ENCODE measurements at places on chromosomes 12 and 14.
A peak's percentile ranks its signal among the peaks of the same experiment; 100 is the strongest.

GRCh38 chr14:61187196-61187905, 93.8 kb downstream of the TMEM30B start:
- DNase-seq, result no peak

GRCh38 chr14:87171141-87171540, 821.8 kb downstream of the GALC start:
- no peak for DNase-seq

- DNase-seq, result peak; percentile 31
These were observed 54.3 kb downstream of the MYRFL start for GRCh38 chr12:69879007-69879960.

DNA sequence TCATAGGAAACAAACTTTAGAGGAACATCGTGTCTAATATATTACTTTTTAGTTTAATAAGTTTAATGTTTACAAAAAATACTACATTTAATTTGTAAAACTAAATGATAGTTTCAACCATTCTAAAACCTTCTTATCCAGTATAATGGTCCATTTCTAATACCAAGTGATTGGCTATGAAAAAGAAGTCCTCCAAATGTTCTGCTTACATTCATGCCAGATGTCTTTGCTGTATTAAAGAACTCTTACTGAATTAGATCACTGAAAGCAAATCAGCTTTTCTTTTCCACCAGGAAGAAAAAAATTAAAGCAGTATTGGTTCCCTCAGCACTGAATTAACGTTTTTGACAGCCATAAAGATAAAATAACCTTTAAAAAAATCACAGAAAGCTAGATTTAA, 3.7 kb downstream of the NOVA1 start:
- no peak for DNase-seq

DNA sequence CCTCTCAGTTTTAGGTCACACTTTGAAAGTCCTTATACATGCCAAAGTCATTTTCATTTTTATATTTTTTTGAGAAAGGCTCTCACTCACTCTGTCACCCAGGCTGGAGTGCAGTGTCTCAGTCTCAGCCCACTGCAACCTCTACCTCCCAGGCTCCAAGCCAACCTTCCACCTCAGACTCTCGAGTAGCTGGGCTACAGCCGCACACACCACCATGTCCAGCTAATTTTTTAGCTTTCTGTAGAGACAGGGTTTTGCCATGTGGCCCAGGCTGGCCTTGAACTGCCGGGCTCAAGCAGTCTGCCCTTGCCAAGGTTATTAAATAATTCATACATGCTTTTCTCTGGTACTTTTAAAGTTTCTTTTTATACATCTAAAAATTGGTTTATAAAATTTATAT, 166.0 kb downstream of the ERC1 start:
- no peak for DNase-seq

GRCh38 chr14:85576218-85576617, 46.3 kb downstream of the FLRT2 start:
- DNase-seq, result no peak

GRCh38 chr12:19131025-19131444, 1.5 kb downstream of the PLEKHA5 start:
- no peak for DNase-seq

DNA sequence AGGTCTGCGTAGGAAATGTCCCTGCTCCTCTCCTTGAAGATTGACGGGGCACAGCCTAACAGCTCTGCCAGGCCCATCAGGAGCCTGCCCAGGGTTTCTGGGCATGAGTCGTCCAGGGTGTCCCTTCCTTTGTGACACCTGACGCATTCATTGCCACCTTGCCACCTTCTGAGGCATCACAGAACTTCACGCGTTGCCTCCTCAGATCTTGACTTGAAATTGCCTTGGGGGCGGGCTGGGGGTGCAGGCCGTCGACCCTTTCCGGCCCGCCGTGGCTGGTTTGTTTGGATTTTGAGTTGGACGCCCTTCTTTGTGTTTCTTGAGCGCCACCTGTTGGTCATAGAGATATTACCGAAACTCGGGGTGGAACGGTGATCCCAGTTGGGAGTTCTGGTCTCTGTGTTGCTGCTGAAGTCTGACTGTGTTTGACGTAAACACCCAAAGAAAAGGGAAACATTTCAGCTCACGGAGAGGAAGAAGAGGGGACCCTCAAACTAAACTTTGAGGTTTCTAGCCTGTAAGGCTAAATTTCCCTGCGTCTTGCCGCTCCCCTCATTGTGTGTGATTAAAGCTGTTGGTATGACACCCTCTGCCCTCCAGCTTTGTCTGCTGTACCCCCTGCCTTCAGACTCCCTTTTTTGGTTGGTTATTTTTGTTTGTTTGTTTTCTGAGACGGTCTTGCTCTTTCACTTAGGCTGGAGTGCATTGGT, 44.6 kb downstream of the MLXIP start:
- peak; percentile 67 for DNase-seq

- DNase-seq, result no peak
These were observed 55.0 kb upstream of the TMTC1 start for GRCh38 chr12:29838768-29839167.

- DNase-seq, result no peak
These were observed 60.9 kb downstream of the MAP1LC3B2 start for GRCh38 chr12:116620124-116620491.

DNA sequence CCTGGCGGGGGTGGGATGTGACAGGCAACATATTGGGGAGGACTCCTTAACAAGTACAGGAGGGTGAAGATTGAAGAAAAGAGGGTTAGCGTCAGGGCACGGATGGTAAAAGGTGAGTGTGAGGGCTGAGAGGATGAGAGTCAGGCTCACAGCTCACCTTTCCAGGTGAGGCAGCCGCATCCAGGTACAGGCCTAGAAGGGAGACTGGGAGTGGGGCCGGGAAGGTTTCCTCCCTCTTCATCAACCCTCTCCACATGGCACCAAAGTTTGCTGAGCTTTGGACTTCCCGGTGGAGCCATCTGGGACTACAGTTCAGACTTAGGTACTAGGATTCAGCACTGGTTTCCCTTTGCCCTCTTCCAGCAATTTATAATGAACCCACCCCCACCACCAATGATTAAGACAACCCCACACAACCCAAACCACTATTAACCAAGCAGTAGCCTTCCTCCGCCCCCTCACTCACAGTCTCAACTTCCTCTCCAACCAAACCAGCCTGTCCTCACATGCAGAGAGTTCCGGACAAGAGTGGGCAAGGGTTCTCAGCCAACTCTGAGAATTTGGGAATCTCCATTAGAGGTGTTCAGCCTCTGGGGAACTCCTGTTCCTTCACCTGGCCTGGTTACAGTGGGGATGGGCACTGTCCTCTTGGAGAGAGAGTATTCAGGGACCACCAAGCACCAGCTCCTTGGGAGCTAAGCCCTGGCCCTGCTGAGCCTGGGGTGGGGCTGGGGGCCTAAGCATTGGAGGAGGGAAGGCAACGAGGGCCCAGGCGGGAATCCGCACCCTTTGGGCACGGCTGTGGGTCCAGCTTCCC, 2.4 kb upstream of the HOXC4 start:
- DNase-seq, result no peak

GRCh38 chr14:91418387-91419043, 895 bp upstream of the CCDC88C start:
- DNase-seq, result peak; percentile 83

DNA sequence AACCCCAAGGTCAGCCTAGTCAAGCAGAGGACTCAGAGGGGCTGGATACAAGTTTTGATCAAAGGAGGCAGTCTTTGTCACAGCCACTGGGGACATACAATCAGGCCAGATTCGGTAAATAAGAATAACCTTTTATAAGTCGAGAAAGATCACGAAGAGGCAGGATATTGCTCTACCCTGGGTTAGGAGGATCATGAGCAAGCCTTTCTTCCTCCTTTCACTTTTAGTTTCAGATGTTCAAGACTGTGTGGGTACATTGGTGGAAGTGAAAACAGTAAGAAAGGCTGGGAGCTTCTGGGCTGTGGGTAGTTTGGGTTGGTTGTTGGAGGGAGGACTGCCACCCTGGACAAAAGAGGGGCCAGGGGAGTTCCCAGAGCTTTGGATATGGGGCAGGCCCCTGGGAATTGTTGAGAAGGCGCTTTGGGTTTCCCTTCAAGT, 127.7 kb downstream of the SNAPC1 start:
- DNase-seq, result peak; percentile 1

GRCh38 chr12:12726555-12727093, 9.5 kb downstream of the CDKN1B start:
- DNase-seq, result no peak

- DNase-seq, result no peak
These were observed 49.1 kb downstream of the B4GALNT3 start for GRCh38 chr12:508795-509194.

DNA sequence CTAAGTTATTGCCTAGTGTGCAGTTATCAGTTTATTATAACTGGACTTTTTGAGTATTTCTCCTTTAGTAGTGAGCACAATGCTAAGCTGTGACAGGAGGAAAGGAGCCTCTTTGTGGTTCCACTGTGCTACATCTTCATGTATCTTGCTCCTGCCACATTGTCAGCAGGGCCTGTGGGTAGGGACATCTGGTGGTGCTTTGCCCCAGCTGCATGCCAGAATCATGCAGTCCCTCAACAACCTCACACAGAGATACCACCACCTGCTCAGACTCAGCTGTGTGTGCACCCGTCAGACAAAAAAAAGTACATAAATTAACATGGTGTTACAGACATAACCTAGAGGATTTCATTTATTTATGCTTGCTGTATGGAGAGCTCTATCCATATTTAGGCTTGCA, 51.1 kb downstream of the MIS18BP1 start:
- DNase-seq, result no peak

GRCh38 chr12:6827437-6827911, 733 bp upstream of the P3H3 start:
- no peak for DNase-seq

DNA sequence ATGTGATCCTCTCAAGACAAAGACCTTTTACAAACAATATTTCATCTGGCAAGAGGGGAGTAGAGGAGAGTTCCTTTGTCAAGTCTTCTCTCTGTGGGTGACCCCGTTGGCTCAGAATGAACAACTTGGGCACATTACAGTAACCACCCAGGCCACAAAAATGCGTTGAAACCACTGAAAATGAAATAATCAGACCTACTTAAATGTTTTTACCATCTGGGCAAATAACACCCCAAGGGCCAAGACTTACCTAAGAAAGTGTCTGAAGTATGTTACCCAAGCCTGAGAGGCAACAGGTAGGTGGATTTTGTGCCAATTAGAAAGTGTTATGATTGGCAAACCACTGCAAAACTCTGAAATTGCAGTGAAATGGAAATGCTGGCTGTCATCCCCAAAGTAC, 1.3 kb downstream of the TC2N start:
- no peak for DNase-seq

DNA sequence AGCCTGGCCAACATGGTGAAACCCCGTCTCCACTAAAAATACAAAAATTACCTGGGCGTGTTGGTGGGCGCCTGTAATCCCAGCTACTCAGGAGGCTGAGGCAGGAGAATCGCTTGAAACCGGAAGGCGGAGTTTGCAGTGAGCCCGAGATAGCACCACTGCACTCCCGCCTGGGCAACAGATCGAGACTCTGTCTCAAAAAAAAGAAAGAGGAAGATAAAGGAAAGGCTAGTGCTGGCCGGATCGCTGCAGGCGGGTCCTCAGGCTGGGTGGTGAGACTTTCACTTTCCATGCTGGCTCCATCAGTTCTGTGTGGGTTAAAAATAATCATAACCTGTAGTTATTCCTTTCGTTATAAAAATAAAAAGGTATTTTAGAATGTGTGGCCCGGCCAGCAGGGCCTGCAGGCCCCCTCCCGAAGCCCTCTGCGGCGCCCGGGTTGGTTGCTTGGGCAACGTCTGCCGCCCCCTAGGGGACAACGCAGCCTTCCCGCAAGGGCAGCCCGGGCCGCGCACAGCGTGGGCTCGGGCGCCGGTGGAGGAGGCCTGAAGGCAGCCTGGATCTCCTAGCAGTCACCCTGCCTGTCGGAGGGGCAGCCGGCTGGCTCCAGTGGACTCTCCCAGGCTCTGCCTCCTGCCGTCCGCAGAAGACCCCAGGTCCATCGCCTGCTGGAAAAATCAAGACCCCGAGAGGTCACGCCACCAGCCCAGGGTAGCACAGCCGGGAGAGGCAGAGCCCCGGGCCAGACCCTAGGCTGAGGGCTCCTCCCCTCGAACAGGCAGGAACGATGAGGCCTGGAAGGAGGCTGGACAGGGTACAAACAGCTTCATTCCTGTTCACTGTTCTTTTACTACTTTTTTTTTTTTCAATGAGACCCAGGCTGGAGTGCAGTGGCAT, 5.0 kb upstream of the SLC25A47 start:
- DNase-seq, result peak; percentile 60

DNA sequence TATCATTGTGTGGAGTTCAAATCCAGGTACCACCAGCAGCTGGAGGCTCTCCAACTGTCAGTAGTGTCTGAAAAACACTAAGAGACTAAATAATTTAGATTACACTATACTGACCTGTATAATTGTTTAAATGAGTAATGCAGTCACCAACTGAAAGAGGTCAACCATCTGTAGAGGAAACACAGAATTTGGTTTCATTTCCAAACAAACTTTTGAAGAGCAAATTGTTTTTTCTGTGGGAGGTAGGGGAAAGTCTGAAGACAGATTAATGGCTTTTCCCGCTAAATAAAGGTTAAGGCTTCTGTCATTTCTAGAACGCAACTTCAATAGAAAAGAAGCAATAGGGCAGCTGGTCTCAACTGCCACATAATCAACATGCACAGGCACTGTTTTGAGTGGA, 462.6 kb downstream of the PRKD1 start:
- no peak for DNase-seq

- no peak for DNase-seq
These were observed 492.2 kb downstream of the FLRT2 start for GRCh38 chr14:86022031-86022629.

- no peak for DNase-seq
These were observed 62.5 kb downstream of the ETNK1 start for GRCh38 chr12:22687361-22688076.

DNA sequence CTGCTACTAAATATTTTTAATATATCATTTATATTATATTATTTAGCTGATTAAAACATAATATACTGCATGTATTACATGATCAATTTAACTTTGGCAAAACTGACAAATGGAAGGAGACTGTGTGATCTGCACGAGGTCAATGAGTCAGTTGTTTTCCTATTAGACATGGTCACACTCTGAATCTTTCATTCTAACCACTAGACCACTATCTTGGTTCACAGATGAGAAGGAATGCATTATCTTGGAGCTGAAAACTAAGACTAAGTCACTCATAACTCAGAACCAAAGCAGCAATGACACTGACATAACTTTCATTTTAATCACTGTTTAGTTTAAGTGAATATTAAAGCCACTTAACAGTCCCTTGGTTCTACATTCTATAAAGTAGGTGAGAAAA, 37.4 kb downstream of the GNPTAB start:
- DNase-seq, result no peak

DNA sequence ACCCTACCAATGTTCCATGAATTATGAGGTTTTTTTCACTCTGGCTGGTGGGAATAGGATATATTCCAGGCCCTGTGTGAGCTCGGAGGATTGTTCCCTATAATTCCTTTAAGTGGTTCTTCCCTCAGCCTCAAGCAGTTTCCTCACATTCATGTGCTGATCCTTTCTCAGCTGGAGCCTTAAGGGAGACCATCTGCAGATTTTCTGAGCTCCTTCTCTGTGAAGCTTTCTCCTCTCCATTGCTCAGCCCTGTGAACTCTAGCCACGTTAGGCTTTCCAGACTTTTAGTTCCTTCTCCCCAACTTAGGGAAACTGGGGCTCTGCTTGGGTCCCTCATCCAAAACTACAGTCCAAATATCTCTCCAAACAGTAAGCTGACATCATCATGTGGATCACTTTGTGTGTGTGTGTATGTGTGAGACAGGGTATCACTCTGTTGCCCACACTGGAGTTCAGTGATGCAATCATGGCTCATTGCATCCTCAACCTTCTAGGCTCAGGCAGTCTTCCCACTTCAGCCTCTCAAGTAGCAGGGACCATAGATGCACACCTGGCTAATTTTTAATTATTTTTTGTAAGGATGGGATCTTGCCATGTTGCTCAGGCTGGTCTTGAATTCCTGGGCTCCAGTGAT, 219.5 kb upstream of the OTX2 start:
- DNase-seq, result no peak

All from stimulated activated CD4-positive, alpha-beta T cell treated with anti-CD3 and anti-CD28 coated beads, Interleukin-12 subunit alpha, Interleukin-12 subunit beta, amount 100 ng/mL, for 24 hours (primary cell).